ENCODE measurements at places on chromosomes 13 and 19.

GRCh38 chr19:31594701-31595100, 245.5 kb upstream of the TSHZ3 start:
- H3K27me3 ChIP-seq: no peaks in the 10 kb centered on the region
- no peaks in the 10 kb centered on the region for H3K36me3 ChIP-seq
- DNase-seq: no peak
- H3K27ac ChIP-seq: no peak overlapping the region
- no peak overlapping the region for H3K4me3 ChIP-seq

- peak; percentile 87 for DNase-seq
Observed at GRCh38 chr13:37747071-37747612, 122.4 kb downstream of the TRPC4 start.

- H3K27ac ChIP-seq: no peak overlapping the region
- no peak overlapping the region for H3K4me3 ChIP-seq
- H3K4me1 ChIP-seq: no peaks in the 10 kb centered on the region
- no peaks in the 10 kb centered on the region for H3K36me3 ChIP-seq
- no peaks in the 10 kb centered on the region for H3K27me3 ChIP-seq
- DNase-seq: no peak
Observed at GRCh38 chr13:50284540-50284939, 269.3 kb downstream of the KCNRG start.

DNA sequence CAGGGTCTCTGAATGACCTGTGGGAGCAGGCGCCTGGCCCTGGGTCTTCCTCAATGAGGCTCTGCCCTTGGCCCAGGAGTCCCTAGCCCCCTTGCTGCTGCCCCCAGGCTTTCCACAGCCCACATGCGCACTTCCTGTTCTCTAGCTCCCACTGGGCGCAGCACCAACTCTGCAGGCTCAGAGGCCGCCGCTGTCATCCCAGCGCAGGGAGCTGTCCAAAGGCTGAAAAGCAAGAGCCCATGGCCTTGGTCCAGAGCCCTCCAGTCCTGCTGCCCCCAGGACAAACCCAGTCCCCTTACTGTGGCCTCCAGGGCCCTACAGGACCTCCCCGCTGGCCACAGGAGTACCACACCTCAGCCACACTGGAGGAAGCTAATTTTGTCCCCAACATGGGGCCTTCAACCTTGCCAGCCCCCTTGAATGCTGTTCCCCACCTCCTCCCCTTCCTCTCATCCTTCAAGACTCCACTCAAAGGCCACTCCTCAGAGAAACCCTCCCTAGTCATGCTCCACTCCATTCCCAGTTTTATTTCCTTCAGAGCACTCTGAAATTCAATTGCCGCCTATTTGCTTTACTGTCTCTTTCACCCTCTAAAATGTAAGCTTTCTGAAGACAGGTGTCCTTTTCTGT, 8.0 kb upstream of the POU2F2 start:
- no peak overlapping the region for H3K27ac ChIP-seq
- H3K36me3 ChIP-seq: no peaks in the 10 kb centered on the region

DNA sequence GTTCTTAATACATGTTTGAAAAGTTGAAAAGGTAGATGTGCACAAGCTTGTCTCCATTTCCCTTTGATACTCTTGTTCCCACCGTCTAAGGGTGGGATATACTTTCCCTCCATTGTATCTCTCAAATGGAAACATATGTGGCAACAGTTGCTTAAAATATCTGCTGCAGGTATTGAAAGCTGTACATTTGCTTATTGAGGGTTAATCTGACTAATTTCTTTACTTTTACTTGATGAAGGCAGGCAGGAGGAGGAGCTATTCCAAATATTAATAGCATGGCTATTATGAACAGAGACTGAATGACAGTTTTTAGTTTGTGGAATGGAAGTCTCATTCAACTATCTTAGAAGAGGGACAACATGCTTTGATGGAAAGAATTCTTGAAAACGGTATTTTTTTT, 103.8 kb downstream of the SLC10A2 start:
- H3K27me3 ChIP-seq: no peaks in the 10 kb centered on the region
- H3K27ac ChIP-seq: no peak overlapping the region
- no peaks in the 10 kb centered on the region for H3K36me3 ChIP-seq
- DNase-seq: no peak
- no peak overlapping the region for H3K4me3 ChIP-seq
- H3K4me1 ChIP-seq: no peaks in the 10 kb centered on the region

- H3K4me3 ChIP-seq: no peak overlapping the region
- DNase-seq: no peak
- no peaks in the 10 kb centered on the region for H3K27me3 ChIP-seq
- no peaks in the 10 kb centered on the region for H3K4me1 ChIP-seq
- H3K27ac ChIP-seq: no peak overlapping the region
Observed at GRCh38 chr19:1340681-1341469, 42.8 kb upstream of the NDUFS7 start.

GRCh38 chr13:27079421-27079958, 92.1 kb downstream of the USP12 start:
- no peak overlapping the region for H3K27ac ChIP-seq
- H3K36me3 ChIP-seq: peaks cover 2% of the 10 kb centered on the region
- H3K27me3 ChIP-seq: no peaks in the 10 kb centered on the region
- peak; percentile 39 for DNase-seq
- H3K4me3 ChIP-seq: no peak overlapping the region
- H3K4me1 ChIP-seq: no peaks in the 10 kb centered on the region

DNA sequence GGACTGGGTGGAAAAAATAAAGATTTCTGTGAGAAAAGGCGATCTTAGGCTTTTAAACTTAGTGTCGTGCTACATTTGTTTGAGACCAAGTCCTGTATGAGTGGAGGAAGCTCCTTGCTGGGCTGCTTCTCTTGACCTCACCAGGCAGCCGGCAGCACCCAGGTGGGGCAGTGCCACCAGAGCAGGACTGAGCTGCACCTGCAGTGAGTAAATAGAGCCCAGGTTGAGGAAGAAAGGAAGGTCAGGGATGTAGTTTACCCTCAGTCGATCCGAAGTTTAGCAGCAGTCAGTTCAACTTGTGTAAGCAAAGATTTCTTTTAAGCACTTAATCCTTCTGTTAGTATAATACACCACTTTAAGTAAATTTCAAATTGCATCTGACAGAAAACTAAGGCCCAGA, 13.6 kb downstream of the HNRNPM start:
- no peak overlapping the region for H3K4me3 ChIP-seq
- H3K4me1 ChIP-seq: peaks cover 29% of the 10 kb centered on the region
- no peak for DNase-seq
- peaks cover 4% of the 10 kb centered on the region for H3K36me3 ChIP-seq
- no peaks in the 10 kb centered on the region for H3K27me3 ChIP-seq

DNA sequence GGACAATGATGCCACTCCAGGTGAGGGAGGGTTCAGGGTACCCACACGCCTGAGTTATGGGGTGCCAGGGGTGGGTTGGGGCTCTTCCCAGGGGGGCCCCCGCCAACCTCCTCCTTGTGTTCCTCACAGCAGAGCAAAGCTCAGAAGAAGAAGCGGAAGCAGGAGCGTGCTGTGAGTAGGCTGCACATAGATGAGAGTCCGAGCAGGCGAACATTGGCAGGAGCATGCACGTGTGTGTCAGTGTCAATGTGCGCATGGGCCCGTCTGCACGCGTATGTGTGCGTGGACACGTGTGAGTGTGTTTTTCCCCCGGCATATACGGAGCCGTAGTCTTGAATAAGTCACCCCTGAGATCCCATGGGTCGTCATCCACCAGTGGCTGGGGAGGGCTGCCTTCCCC, 12.4 kb upstream of the USE1 start:
- no peaks in the 10 kb centered on the region for H3K4me1 ChIP-seq
- no peak for DNase-seq
- H3K4me3 ChIP-seq: no peak overlapping the region
- no peak overlapping the region for H3K27ac ChIP-seq

GRCh38 chr19:43476606-43477005, 11.2 kb upstream of the LYPD3 start:
- peak overlapping the region; percentile 87 for H3K27ac ChIP-seq
- peak; percentile 88 for DNase-seq
- H3K4me1 ChIP-seq: peaks cover 11% of the 10 kb centered on the region
- no peak overlapping the region for H3K4me3 ChIP-seq
- peaks cover 4% of the 10 kb centered on the region for H3K36me3 ChIP-seq

GRCh38 chr19:2070436-2070827, 19.4 kb upstream of the MKNK2 start:
- H3K27ac ChIP-seq: no peak overlapping the region
- H3K4me3 ChIP-seq: no peak overlapping the region
- peaks cover 2% of the 10 kb centered on the region for H3K4me1 ChIP-seq
- H3K27me3 ChIP-seq: no peaks in the 10 kb centered on the region
- peaks cover 9% of the 10 kb centered on the region for H3K36me3 ChIP-seq

- DNase-seq: peak; percentile 92
- H3K27ac ChIP-seq: no peak overlapping the region
- peaks cover 2% of the 10 kb centered on the region for H3K4me1 ChIP-seq
- H3K36me3 ChIP-seq: no peaks in the 10 kb centered on the region
Observed at GRCh38 chr13:80473695-80474094, 132.8 kb upstream of the SPRY2 start.

DNA sequence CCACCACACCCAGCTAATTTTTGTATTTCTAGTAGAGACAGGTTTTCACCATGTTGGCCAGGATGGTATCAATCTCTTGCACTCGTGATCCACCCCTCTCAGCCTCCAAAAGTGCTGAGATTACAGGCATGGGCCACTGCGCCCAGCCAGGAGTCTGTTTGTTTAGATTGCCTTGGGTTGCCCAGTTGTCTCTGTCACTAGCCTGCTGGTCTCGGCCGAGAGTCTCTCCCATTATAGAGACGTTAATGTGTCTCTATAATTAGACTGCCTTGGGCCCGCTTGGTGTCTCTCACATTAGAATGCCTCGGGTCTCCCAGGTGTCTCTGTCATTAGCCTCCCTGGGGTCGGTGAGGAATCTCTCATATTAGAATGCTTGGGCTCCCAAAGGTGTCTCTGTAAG, 1533.6 kb downstream of the UQCRFS1 start:
- H3K27ac ChIP-seq: no peak overlapping the region
- no peak overlapping the region for H3K4me3 ChIP-seq
- no peaks in the 10 kb centered on the region for H3K27me3 ChIP-seq
- no peak for DNase-seq
- no peaks in the 10 kb centered on the region for H3K36me3 ChIP-seq

GRCh38 chr19:47657719-47658118, 48.8 kb downstream of the BICRA start:
- no peaks in the 10 kb centered on the region for H3K27me3 ChIP-seq
- no peak for DNase-seq
- peaks cover 13% of the 10 kb centered on the region for H3K4me1 ChIP-seq
- no peak overlapping the region for H3K4me3 ChIP-seq
- H3K27ac ChIP-seq: no peak overlapping the region

DNA sequence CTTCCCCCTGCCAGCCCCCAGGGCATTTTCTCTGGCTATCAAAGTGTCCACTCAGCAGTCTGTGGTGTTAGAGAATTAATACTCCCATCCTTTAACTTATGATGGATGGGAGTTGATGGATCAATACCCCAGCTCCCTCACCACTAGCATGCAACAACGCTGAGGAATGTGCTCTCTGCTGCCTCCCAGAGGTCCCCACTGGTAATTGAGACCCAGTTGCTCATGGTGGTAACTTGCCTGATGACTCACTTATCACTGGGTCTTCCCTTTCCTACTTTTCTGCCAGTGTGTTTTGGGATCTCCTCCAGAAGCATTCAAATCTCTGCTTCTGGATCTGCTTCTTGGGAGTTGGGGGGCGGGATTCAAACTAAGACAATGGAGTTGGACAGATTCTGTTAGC, 20.3 kb upstream of the CACNA1A start:
- no peak overlapping the region for H3K27ac ChIP-seq
- no peaks in the 10 kb centered on the region for H3K27me3 ChIP-seq
- H3K4me1 ChIP-seq: no peaks in the 10 kb centered on the region
- H3K4me3 ChIP-seq: no peak overlapping the region
- H3K36me3 ChIP-seq: no peaks in the 10 kb centered on the region
- no peak for DNase-seq

DNA sequence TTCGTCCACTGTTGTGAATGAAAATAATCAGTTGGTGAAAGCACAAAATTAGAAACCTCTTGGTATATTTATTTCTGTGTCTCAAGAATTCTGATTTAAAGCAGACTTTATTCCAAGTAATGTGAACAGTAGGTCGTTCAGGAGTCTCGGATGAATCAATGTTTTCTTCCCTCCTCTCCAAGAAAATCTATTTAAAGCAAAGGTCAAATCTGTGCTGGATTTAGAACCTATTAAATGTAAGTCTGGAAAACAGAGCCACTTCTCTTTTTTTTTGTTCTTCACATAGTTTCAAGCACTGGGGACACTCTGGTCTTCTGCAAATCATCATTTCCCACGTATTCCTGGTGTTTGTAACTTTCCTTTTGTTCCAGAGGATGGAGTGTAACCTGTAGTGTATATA, 312.7 kb downstream of the ATP8A2 start:
- H3K4me1 ChIP-seq: no peaks in the 10 kb centered on the region
- H3K4me3 ChIP-seq: no peak overlapping the region
- no peaks in the 10 kb centered on the region for H3K27me3 ChIP-seq
- no peak for DNase-seq
- H3K36me3 ChIP-seq: no peaks in the 10 kb centered on the region
- H3K27ac ChIP-seq: no peak overlapping the region

GRCh38 chr19:45070214-45070613, 6.1 kb downstream of the ZNF296 start:
- no peaks in the 10 kb centered on the region for H3K4me1 ChIP-seq
- no peak overlapping the region for H3K27ac ChIP-seq
- no peak for DNase-seq
- H3K27me3 ChIP-seq: no peaks in the 10 kb centered on the region
- no peak overlapping the region for H3K4me3 ChIP-seq

DNA sequence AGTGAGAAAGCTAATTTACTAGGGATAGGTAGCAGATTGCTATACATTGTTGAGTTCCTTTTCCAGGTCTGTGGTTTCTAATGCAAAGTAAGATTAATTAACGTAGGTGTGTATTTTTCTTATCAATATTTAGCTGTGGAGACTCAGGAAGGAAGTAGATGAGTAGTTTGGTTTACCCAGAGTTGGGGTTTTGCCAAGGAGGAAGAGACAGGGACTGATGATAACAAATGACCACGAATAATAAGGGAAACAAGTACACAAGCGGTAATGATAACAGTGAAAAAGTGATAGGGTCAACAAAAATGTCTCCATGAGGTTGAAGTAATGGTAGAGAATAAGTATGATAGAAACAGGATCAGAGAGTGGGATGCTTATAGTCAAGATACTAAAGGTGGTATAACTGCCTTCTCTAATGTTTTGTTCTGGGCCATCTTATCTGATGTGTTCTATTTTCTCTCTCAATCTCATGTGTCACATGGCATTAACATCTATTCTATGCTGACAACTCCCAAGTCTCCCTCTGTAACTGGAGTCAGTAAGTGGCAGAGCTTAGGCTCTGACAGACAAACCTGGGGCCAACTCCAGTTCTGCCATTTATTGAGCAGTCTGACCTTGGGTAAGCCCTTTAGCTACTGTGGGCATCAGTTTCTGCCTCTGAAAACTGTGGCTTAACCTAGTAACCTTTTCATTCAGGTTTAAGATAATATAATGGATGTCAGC, 8.8 kb downstream of the OBI1 start:
- no peak for DNase-seq
- no peak overlapping the region for H3K27ac ChIP-seq
- no peaks in the 10 kb centered on the region for H3K27me3 ChIP-seq
- H3K36me3 ChIP-seq: no peaks in the 10 kb centered on the region

- no peak overlapping the region for H3K27ac ChIP-seq
- H3K4me3 ChIP-seq: no peak overlapping the region
- DNase-seq: peak; percentile 53
- no peaks in the 10 kb centered on the region for H3K27me3 ChIP-seq
- H3K36me3 ChIP-seq: peaks cover 8% of the 10 kb centered on the region
Observed at GRCh38 chr13:44974056-44974793, 15.0 kb downstream of the NUFIP1 start.
